GM12865 (cell line): ENCODE measurements at places on chromosomes 12 and 14.

DNA sequence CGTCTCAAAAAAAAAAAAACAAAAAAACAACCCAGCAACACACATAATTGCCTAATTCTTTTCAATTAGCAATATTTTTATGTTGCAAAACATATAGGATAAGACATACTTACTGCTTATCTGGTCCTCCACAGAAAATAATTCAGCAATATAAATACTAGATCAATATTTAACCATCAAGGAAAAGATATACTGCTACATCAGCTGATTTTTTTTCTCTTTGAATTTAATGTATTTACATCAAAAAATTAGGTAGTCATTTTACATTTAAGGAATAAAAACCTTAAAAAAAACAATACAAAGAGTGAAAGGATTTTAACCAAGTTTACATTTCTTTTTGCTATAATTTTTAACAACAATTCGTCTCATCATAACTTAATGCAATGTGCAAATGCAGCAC lies 28.1 kb downstream of the SPTSSA start:
- no peak for DNase-seq

GRCh38 chr14:106207316-106207715 lies 680.9 kb downstream of the TMEM121 start:
- no peak for DNase-seq

- DNase-seq, result no peak
Measured at GRCh38 chr12:42483521-42483790, 106.1 kb downstream of the PRICKLE1 start.

GRCh38 chr14:49898485-49898884 lies 5.6 kb downstream of the ARF6 start:
- no peak for DNase-seq

GRCh38 chr14:66596241-66596985 lies 88.5 kb downstream of the GPHN start:
- DNase-seq, result no peak

- DNase-seq, result no peak
Measured at GRCh38 chr14:60515511-60516289, 6.8 kb downstream of the SIX6 start.
